ENCODE measurements at places on chromosomes 16 and 17.

DNA sequence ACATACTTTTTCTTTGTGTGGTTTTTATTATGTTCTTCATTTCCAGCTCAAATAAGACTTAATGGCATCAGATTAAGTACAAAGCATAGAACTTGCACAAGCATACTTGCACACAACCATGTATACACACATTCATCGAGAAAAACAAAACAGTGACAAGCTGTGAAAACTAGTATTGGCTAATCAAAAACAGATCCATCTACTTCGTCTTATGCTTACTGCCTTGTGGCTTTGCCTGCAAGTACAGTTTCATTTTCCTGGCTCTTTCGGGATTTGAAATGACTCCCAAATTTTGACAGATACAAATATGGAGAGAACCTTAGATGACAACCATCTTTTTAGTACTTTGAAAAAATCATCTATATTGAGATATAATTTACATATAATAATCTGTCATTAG is 338.3 kb downstream of the BCAS3 start:
- no peak for DNase-seq

GRCh38 chr17:58280480-58281217 is at the start of gene MPO:
TSS of gene MPO (minus strand) at chr17:58280935. CDS start at chr17:58280758, 177 bp downstream.
- DNase-seq: no peak

DNA sequence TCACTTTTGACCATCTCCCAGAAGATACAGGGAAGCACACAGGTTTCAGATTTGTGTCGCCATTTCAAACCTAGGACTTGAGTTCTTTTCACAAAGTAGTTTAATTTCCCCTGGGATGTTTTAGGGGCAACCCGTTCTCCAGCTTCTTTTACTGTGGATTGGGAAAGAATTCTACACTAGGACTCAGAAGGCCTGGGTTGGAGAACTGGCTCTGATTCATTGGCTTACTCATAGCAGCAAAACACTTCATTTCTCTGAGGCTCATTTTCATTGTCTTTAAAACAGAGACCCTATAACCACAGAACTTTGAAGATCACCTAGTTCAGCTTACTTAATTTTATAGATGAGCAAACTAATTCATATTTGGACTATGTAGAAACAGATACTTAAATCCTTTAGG is 175.9 kb upstream of the SALL1 start:
- DNase-seq: no peak

DNA sequence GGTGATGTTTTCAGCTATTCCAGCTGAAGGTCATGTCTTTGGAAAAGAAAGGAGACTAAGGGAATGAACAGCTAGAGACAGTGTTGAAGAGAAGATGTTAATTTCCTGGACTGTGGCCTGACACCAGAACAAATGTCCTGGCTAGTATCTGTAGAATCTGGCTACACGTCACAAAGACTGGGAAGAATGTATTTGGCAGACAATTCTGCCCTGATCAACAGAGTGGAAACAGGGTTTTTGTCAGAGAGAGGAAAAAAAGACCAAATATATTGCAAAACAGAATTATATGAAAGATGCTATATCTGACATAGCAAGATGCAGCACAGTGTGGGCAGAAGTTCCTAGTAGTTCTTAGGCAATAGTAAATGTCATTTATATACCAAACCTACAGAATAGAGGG is 17.0 kb upstream of the ANKFN1 start:
- DNase-seq: no peak

GRCh38 chr17:42453439-42453838 is 5.2 kb upstream of the ATP6V0A1 start:
- no peak for DNase-seq

DNA sequence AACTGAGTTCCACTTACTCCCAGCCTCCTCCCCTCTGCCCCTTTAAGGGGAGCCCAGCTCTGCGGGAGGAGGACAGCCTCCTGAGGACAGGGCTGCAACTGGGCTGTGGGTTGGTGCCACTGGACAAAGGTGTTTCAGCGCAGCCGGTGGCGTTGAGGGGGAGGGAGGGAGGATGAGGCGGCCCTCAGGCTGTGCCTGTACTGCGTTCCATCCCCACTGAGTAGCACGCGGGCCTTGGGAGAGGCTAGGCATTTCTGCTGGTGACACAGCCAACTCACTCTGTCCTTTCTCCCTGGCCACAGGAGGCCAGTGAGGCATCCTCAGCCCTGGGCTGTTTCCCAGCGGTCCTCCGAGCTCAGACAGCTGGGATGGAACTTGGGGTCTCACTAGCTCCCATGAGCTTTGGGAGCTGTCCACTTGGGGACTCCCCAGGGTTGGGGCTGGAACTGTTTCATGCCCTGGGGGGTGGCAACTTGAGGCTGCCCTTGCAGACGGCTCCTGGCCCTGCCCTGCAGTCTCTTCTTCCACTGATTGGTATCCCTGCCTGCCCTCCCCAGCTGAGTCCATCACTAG is 70.5 kb downstream of the MPRIP start:
- no peak for DNase-seq

- peak; percentile 91 for DNase-seq
Observed at GRCh38 chr16:19879241-19879792, 5.3 kb downstream of the GPRC5B start.

DNA sequence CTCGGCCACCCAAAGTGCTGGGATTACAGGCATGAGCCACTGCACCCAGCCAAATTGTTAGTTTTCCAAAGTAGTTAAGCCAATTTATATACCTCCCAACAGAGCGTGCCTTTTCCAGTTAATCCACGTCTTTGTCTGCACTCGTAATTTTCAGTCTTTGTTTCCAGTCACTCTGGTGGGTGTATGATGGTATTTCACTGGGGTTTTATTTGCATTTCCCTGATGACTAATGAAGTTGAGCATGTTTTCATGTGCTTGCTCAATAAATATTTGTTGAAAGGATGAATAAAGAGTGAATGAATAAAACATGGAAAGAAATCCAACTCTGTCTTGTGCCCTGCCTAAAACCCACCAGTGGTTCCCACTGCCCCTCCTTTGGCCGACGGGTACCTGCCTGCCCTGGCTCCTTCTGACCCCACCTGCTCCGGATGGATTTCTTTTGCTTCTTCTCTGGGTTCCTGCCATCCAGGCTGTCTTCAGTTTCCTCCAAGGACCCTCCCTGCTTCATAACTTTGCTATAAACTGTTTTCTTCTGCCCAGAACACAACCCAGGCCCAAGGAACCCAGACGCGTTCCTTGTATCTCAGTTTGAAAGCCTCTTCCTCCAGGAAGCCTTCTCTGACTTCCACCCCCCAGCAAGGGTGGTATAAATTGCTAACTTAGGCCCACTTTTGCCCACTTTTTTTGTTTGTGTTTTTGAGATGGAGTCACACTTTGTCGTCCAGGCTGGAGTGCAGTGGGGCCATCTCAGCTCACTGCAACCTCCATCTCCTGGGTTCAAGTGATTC is 3.0 kb upstream of the ABCC1 start:
- no peak for DNase-seq

DNA sequence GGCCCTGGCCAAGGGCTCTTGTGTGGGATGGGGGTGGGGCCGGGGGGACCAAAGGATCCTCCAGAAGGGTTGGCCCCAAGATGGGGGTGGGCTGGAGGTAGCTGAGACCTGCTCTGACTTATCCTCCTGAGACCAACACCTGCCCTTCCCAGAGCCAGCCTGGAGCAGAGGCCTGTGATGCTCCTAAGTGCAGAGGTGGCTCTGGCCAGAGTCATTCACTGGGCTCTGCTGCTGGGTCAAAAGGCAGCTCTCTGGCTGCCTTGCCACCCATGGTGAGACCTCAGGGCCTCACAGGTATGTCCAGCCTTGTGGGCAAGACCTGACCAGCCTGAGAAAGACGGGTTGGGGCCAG is 393 bp downstream of the SERPINF2 start:
- no peak for DNase-seq

GRCh38 chr16:57061084-57061905 is 31.1 kb upstream of the CPNE2 start:
- DNase-seq: no peak

GRCh38 chr17:40699371-40699770 is 4.2 kb downstream of the KRT24 start:
- no peak for DNase-seq

- no peak for DNase-seq
Observed at GRCh38 chr17:68433211-68433610, 24.1 kb downstream of the WIPI1 start.

GRCh38 chr16:20854963-20855362 is 45.2 kb downstream of the DCUN1D3 start:
- no peak for DNase-seq

GRCh38 chr16:57071831-57072582 is 20.4 kb upstream of the CPNE2 start:
- no peak for DNase-seq

- DNase-seq: no peak
Observed at GRCh38 chr16:89361751-89362539, 128.4 kb downstream of the ANKRD11 start.

- no peak for DNase-seq
Observed at GRCh38 chr17:62681061-62681938, 53.8 kb downstream of the MRC2 start.

DNA sequence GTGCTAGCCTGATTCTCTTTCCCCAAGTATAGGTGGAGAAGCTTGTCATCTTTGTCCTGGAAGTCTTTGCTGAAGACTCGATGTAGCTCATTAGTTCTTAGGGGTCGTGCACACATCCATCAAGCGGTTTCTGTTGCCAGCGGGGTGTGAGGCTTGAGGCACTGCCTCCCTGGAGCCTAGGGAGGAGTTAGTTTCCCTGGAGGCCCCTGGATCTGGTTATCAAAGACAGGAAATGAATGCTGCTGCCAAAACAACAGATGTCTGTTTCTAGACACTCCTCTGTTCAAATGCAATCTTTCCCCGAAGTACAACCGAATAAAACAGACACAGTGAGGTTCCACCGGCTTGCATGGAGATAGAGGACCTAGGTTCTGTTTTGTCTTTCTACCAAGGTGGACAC is 17.5 kb downstream of the HS3ST4 start:
- DNase-seq: no peak

DNA sequence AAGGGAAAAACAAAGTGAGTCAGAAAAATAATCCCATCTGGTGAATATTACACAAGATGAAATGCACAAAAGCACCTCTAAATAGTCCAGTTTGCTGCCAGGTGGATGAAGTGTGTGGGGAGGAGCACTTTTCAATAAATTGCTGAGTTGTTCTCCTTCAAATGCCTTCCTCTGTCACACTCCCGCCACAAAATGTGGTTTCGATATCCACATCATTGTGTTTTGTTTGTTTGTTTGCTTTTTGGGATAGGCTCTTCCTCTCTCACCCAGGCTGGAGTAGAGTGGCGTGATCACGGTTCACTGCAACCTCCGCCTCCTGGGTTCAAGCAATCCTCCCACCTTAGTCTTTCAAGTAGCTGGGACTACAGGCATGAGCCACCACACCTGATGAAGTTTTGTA is 24.6 kb upstream of the SHISA9 start:
- DNase-seq: no peak

GRCh38 chr16:49782405-49782804 is 73.5 kb downstream of the ZNF423 start:
- no peak for DNase-seq

DNA sequence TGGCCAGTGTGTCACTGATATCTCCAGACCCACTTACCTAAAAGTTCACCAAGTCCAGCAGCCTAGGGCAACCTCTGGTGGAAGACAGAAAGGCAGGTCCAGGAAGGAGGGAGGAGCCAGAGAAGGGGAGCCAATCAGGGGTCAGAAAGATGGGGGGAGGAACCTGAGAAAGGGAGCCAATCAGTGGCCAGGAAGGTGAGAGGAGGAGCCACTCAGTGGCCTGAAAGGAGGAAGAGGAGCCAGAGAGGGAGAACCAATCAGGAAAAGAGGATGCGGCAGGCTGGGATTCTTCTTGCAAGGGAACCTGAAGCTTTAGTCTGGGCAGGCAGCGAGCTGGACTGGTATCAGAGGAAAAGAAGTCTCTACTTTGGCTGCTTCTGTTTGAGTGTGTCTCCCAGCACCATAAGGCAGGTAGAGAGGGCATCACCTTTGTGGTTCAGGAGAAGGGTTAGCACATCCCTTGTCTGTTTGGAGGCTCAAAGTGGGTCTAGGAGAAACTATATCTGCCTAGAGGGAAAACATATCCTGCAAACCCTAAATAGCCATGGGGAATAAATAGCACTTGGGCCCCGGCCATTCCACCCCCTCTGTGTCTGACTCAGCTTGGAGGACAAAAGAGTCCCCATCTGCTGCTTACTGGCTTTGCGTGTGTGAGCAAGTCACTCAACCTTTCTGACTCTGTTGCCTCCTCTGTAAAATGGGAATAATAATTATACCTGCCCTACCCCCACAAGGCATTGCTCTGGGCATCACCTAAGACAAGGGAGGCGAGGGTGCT is 43.4 kb upstream of the CRHR1 start:
- DNase-seq: no peak

DNA sequence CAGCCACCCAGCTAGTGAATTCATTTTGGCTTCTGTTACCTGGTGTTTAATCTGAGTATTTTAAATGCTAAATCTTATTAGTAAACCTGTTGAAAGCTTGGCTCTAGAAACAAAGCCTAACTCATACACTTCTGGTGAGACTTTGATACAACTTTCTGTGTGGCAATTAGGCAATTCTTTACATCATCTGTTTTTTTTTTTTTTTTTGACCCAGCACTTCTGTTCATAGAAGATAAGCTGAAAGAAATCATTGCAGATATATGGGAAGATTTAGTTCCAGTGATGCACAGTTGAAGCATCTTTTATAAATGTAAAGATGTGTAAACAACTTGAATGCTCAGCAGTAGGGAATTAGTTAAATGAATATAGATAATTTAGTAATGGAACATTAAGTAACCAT is 21.7 kb upstream of the ABCC11 start:
- no peak for DNase-seq

DNA sequence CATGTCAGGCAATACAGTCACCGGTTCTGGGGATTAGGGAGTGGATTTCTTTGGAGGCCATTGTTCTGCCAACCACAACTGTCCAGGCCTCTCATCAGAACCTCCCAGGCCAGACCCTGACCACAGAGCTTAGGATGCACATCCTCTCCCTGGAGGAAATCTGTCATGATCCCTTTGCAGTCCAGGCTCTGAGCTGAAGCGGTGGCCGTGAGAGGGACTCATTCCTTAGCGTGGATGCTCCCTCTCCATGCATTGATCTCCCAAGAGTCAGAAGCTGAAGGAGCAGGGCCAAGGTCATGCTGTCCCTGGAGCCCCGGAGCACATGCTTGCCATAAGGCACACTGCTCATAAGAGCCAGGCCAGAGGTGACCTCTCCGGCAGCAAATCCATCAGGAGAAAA is 181.4 kb downstream of the COPRS start:
- no peak for DNase-seq

GRCh38 chr17:37273409-37274051 is 102.3 kb upstream of the C17orf78 start:
- no peak for DNase-seq

DNA sequence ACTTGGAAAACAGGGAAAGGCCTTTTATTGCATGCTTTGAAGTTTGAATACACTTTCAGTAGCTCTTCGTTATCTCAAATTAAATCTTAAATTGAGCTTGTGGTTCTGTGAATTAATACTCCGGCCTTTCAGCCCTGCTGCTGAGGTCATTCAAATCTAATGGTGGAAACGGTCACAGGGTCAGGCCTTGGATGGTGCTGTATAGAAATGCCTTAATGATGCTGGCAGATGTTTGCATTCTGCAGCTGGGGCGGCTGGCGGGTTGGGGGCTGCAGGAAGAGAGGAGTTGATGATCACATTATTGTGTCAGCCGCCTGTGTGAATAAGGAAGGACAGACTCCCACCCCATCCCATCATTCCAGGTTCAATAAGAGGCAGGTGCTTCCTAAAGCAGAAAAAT is 723.6 kb downstream of the WWOX start:
- DNase-seq: no peak

Data from NCI-H2081 (cell line).